Activated T-cell treated with anti-CD3 and anti-CD28 coated beads, Interleukin-2, amount 50 U/mL, for 24 hours (primary cell): ENCODE measurements at places on chromosomes 12 and 14.

DNA sequence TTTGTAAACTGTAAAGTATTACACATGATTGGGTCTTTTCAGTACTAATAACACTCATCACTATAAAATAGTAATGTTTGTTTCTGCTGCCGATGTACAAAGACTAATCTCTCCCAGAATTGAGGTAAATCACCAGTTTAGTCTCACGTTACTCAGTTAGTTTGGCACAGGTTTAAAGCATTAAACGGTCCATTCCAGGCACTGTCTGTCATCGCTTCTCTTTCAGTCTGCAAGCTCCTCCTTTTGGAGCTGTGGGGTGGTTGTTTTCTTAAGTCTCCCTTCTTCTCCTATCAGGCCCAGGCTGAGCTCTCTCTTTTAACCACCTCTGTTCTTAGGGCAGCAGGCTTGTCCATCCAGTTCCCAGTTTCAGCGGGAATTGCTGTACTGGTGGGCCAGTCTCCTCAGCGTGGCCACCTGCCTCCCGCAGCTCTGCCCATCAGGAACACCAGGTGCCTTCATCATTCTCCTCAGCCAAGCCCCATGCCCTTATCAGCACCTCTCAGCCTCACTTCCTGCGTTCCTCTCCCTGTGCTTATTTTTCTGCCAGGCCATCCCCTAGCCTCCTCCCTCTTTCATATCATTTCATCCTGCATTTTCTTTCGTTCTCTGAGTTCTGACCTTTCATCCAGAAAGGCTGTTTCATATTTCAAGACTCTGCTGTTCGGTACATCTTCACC lies 149.0 kb downstream of the TGFB3 start:
- no peak for DNase-seq

- peak; percentile 83 for DNase-seq
These were observed 1.4 kb upstream of the CCDC85C start for GRCh38 chr14:99605299-99605961.

GRCh38 chr14:72024043-72024407 lies 91.8 kb downstream of the RGS6 start:
- peak; percentile 33 for DNase-seq

DNA sequence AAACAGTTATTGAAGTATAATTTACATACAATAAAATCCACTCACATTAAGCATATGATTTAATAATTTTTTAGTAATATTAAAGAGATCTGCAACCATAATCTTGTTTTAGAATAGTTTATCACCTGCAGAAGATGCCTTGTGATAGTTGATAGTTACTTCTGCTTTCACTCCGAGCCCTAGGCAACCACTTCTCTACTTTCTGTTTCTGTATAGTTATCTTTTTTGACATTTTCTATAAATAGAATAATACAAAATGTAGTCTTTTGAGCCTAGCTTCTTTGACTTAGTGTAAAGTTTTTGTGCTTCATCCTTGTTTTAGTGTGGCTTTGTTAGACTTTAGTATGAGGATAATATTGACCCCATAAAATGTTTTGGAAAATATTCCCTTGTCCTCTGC lies 111.0 kb downstream of the MNAT1 start:
- no peak for DNase-seq

GRCh38 chr14:66979101-66979974 lies 209.9 kb upstream of the GARIN2 start:
- DNase-seq: no peak

DNA sequence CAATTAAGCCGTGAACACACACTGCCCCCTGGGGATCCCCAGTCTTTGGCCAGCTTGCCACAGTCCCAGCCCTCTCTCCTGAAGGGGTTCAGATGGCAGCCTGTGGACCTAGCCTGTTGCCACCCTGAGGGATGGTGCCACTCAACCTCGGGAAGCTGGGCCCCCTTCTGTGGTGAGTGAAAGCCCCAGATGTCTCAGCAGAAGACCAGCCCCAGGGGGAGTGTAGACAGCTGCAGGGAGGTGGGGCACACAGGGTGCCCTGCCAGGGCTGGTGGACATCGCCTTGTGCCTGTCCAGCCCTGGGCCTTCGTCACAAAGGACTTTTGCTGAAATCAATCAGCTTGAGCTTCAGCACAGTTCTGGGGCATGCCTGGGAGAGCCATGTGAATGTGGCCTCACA lies 32.4 kb downstream of the C14orf132 start:
- DNase-seq: peak; percentile 6

DNA sequence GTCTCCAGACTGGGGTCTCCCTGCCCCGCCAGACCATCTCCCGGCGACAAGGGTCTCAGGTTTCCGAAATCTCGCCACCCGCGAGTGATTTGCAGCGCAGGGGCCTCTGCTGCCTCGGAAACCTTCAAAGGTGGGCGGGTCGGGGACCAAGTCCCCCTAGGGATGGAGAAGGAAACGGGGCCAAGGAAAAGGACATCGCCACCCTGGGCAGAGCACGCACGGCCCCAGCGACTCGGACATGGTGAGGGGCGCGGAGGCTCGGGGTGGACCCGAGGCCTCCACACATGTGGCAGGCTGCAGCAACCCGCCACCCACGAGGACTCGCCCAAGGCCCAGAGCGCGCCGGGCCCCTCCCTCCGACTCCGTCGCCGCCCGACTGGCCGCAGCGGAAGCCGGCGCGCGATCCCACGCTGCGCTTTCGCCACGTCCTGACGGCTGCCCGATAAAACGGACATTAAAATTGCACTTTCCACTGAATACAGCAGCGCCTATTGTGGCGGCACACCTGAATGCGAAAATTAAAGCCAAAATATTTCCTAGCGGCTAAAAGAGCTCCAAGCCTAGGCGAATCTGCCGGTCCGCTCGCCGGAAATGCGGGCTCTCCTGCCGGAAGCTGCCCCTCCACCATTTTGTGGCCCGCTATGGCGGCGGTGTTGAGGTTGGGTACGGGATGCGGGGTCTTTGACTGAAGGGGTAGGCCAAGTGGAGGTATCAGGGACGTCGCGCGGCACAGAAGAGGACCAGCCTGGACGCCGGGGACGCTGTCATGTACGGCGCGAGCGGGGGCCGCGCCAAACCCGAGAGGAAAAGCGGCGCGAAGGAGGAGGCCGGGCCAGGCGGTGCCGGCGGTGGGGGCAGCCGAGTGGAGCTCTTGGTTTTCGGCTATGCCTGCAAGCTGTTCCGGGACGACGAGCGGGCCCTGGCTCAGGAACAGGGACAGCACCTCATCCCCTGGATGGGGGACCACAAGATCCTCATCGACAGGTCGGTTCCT lies at the start of gene SFSWAP:
SFSWAP (plus strand) TSS at position 627 of the 994 bp plus-strand sequence; CDS start at position 767, 140 bp downstream.
- peak; percentile 88 for DNase-seq

- no peak for DNase-seq
These were observed 368.1 kb upstream of the FAR2 start for GRCh38 chr12:28780960-28781359.

DNA sequence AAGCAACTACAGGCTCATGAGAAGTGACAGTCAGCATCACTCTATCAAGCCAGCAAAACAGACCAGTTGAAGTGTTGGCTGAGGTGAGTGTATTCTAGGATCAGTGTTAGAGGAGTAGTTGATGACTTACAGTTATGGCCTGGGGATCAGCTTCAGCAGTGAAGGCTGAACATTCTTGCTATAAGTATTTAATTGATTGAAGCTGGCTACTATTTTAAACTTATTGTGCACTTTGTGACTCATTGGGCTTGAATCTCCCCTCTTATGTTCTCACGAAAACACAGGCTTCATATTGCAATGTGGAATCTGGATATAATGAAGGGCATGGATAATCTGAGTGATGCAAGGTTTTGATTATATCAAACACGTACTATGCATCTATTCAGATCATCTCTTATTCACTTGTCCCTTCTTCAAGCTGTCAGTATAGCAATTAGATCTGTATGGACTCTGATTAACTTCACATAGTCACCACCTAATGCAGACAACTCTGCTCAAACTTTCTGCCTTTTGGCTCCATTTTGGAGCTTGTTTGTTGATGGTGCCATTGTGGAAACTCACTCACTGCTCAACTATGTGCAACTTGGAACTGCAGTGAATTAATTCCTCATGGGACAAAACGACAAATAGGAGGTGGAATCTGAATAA lies 309.2 kb downstream of the SLC16A7 start:
- DNase-seq: no peak

DNA sequence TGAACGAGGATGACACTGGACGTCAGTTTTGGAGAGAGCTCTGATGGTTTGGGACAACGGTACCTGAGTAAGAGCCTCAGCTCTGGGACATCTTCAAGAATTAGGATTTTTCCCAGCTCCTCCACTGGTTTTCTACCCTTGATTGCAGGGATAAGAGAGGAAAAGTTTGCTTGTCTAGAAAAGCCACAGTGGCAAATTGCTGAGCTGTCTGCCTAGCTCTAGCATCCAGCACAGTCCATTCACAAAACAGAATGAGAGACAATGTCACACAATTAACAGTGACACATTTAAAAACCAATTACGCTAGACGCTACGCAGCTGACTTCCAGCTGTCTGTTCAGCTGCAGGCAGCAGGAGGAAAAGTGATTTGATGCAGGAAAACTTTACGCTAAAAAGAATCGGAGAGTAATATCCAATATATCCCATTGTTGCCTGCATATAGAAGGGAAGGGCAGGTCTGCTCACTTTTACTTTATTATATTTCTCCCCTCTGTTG lies 168.1 kb upstream of the PRICKLE1 start:
- no peak for DNase-seq

- DNase-seq: no peak
These were observed 142.1 kb downstream of the ANO4 start for GRCh38 chr12:100936661-100937060.

DNA sequence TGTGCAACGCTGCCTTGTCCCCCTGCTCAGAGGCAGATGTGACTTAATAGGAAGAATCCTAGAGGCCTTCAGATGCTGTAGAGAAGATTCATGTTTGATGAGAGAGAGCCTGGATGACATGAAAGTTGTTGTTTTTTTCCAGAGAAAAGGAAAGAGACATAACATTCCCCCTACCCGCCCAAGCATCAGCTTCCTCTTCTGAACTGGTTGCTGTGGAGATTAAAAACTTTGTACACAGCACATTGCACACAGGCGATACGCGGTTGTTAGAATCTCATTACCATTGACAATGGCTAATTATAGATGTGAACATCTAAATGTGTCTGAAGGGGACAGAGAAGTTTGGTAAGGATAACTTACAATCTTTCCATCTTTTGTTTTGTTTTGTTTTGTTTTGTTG lies 13.6 kb upstream of the ETFBKMT start:
- no peak for DNase-seq
